Stimulated activated CD4-positive, alpha-beta T cell treated with anti-CD3 and anti-CD28 coated beads, Interleukin-15, amount 100 ng/mL, for 1 hour (primary cell): ENCODE measurements at places on chromosomes 4 and X.

GRCh38 chr4:128241425-128241913 is 46.1 kb downstream of the PGRMC2 start:
- DNase-seq = no peak

DNA sequence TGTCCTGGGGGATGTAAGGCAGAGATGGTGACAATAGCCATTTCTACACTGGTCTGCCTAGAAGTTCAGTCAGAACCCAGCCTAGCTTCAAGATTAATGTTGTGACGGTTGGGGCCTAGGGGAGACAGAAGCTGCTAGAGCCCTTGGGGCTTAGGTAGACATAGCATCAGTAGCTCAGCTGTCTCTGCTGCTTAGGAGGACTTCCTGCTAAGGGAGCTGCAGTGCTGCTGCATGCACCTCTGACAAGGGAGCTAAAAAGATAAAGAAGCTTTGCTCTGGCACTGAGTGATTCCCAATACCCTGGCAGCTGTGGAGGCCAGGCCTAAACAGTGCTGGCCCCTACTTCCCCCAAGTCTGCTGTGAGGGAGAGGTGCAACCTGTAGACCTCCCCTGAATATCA is 116.0 kb downstream of the CT47B1 start:
- no peak for DNase-seq

- DNase-seq = no peak
Measured at GRCh38 chrX:109270580-109271484, 211.1 kb downstream of the GUCY2F start.

DNA sequence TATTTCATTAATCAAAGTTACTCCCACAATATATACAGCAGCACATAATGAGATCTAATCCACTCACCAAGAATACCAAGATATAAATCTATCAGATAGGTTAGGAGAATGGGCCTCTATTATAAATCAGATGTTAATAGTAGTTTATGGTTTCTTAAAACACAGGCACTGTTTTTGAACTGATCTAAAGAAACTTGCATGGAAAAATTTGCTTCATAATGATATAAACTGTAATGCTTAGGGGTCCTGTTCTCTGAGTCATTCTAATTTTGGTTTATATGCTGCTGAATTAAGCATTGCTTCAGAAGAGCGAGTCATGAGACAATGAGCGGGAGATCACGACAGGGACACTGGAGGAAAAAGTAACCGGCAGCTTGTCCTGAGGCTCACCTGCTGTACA is 113.3 kb upstream of the OTUD4 start:
- no peak for DNase-seq

DNA sequence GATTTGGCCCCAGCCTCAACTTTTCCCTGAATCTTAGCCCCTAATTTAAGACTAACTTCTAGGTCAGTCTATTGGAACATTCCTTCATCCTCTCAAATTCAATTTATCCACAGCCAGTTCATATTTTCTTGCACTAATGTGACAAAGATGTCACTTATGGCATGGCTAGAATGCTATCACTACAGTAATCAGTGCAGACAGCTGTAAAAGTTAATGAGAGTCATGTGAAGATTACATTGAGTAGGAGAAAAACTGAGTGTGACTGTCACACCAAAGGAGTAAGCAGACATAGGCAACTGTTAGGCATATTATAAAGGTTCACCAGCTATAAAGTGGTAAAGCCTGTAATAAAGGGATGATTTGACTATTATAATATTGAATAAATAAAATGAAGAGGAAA is 42.6 kb downstream of the GABRG1 start:
- DNase-seq = no peak

- no peak for DNase-seq
Measured at GRCh38 chrX:43176686-43177085, 398.7 kb upstream of the PPP1R2C start.

GRCh38 chrX:132592880-132593279 is 104.0 kb upstream of the MBNL3 start:
- no peak for DNase-seq

- DNase-seq = no peak
Measured at GRCh38 chrX:1289535-1289934, 20.9 kb downstream of the CSF2RA start.

DNA sequence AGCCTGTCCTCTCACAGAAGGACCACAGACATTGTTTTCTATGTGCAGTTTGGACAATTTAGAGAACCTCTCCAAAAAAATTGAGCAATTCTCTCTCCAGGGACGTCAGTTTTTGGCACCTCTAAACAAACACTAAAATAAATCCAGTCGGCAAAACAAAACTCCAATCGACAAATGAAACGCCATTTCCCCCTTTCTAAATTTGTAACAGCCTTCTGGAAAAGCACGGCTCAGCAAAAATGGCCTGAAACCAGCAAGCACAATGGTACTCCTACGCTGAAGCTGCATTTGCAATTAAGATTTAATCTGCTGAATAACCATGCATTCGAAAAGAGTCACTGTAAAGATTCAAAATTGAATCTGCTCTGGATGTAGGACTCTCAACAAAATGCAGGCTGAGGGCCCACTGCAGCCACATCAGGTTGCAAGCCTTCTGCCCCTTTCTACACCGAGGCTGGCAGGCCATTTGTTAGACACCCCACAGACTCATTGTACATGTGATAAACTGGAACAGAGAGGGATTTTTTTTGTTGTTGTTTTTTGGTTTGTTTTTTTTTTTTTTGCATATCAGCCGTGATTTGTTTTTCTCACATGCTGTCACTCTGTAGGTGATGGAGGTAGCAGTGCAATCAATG is 79.9 kb upstream of the MAP3K15 start:
- DNase-seq = no peak

- DNase-seq = no peak
Measured at GRCh38 chrX:104105330-104106262, 6.7 kb upstream of the ZCCHC18 start.

DNA sequence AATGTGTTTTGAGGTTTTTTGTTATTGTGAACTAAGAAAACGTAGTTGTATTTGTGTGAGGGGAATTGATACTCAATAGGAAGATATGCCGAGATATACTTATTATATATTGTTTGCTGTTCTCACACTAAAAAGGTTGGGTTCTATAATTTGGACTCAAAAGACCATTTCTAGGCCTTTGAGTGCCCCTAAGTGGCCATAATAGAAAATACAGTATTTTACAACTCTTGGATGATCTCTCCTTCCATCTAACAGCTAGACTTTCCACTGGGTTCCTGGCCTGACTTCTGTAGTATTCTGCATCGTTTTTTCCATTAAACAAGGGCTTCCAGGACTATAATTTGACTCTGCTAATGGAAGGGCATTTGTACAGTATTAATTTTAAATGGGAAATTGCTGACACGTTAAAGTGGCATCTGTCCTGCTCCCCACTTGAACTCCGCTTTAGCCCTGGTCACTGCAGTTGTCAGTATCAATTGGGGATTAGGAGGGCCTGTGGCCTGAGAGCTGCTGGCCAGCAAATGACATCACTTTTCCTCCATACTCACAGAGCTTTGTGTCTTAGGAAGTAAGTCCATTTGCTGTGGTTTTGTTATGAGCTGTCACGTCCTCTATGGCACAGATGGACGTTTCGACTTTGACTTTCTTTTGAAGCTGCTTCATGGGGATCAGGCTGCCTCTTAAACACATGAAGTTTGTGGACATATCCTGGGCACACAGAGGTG is 176.9 kb downstream of the SLIT2 start:
- no peak for DNase-seq
